Chondrocyte (in vitro differentiated cells): ENCODE measurements at places on chromosomes 2 and 18. TPM values are rescaled to one million over a fixed set of nuclear protein-coding genes. Genes with fewer than 3 reads are reported as not detected.
A peak's percentile ranks its signal among the peaks of the same experiment; 100 is the strongest.

GRCh38 chr2:19380532-19380931, 22.1 kb upstream of the OSR1 start:
- no peaks in the 10 kb centered on the region for H3K4me1 ChIP-seq
- DNase-seq, result no peak
- H3K4me3 ChIP-seq, result no peak overlapping the region
- peaks cover 2% of the 10 kb centered on the region for H3K27me3 ChIP-seq
- H3K36me3 ChIP-seq, result peaks cover 2% of the 10 kb centered on the region

DNA sequence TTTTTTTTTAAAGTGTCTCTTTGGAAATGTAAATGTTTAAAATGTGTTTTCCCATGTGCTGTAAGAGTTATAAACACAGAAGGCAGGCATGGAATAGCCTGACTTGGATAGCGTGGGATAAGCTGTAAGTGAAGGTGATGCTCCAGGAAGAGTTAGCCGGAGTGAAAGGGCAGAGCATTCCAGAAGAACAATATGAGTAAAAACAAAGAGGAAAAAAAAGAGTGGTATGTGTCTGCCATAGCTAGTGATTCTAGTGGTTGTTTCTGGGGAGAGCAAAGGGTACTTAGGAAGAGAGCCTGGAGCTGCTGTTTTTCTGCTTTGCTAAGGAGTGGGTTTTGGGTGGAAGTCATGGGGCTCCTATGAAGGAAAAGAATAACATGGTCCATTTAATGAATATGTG, 126.9 kb upstream of the DLGAP1 start:
- H3K4me3 ChIP-seq, result no peak overlapping the region
- DNase-seq, result no peak
- H3K36me3 ChIP-seq, result peaks cover 4% of the 10 kb centered on the region
- H3K27ac ChIP-seq, result no peak overlapping the region

- H3K4me1 ChIP-seq, result peaks cover 56% of the 10 kb centered on the region
- peaks cover 47% of the 10 kb centered on the region for H3K27me3 ChIP-seq
- peak overlapping the region; percentile 86 for H3K27ac ChIP-seq
- peak overlapping the region; percentile 94 for H3K4me3 ChIP-seq
- DNase-seq, result no peak
- H3K36me3 ChIP-seq, result peaks cover 14% of the 10 kb centered on the region
Observed at GRCh38 chr18:22170421-22171257, 1.2 kb downstream of the GATA6 start.

The ATRAID gene
- total RNA-seq, result 79.0 to 116 TPM (median 91.2 TPM) in 3 replicates

GRCh38 chr2:46213906-46214305, 83.3 kb upstream of the EPAS1 start:
- H3K27ac ChIP-seq, result no peak overlapping the region
- peaks cover 2% of the 10 kb centered on the region for H3K27me3 ChIP-seq
- H3K4me3 ChIP-seq, result no peak overlapping the region
- peaks cover 3% of the 10 kb centered on the region for H3K4me1 ChIP-seq
- no peak for DNase-seq

DNA sequence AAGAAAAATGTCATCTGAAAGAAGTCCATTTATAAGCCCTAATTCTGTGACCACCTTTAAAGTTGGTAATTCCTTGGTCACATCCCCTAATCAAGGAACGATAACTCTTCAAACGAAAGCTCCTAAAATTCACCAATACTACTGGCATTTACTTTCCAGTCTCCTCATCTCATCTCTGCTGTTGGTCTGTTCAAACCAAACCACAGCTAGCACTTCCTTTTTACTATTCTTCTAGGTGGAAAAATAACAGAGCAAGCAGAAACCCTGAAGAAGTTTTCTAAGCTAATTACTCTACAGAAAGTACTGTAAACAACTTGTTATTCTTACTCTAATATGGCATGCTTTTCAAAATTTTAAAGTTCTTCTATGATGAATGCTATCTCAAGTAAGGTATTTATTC, 21.6 kb downstream of the TIA1 start:
- H3K27me3 ChIP-seq, result no peaks in the 10 kb centered on the region
- DNase-seq, result no peak

- H3K4me3 ChIP-seq, result peak overlapping the region; percentile 77
- H3K36me3 ChIP-seq, result no peaks in the 10 kb centered on the region
- no peak for DNase-seq
- peaks cover 31% of the 10 kb centered on the region for H3K4me1 ChIP-seq
- no peak overlapping the region for H3K27ac ChIP-seq
Observed at GRCh38 chr18:46072376-46072867, 362 bp upstream of the PSTPIP2 start.

The RAB17 gene
- 0.25 to 0.95 TPM (median 0.68 TPM) in 3 replicates for total RNA-seq

GRCh38 chr2:19801367-19802080, 100.3 kb downstream of the TTC32 start:
- peak; percentile 98 for DNase-seq
- H3K27me3 ChIP-seq, result no peaks in the 10 kb centered on the region
- peaks cover 70% of the 10 kb centered on the region for H3K4me1 ChIP-seq
- H3K27ac ChIP-seq, result peak overlapping the region; percentile 89

DNA sequence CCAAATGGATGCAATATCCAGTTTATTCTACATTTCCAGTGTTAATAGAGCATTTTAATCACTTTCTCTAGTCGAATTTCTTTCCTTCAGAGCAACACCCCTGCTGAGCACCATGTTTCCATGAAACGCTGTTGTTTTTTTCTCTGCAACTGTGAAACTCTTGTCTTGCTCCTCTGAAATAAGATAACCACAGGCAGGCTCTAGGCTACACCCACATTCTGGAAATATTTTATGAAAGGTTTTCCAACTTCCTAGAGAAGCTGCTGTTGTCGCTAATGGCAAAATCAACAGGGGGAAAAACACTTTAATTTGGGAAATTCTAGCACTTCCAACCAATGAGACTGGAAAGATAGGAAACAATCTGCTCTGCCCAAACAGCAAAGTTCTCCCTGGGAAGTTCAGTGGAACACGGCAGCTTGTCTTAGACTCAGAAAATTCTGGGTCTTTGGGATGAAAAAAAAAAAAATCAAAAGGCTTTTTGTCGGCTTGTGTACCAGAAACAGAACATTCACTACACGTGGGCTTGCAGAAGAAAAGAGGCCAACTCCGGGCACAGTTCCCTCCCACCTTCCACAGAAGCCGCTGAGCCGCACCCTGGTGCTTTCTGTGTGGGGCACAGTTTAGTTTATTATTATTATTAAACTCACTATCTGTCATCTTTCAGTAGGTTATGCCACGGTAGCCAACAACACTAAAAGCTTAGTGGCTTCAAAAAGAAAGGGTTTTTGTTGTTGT, 98.7 kb downstream of the MMADHC start:
- H3K27ac ChIP-seq, result no peak overlapping the region
- H3K36me3 ChIP-seq, result no peaks in the 10 kb centered on the region
- DNase-seq, result no peak

The SP9 gene
- total RNA-seq, result not detected in 3 replicates

DNA sequence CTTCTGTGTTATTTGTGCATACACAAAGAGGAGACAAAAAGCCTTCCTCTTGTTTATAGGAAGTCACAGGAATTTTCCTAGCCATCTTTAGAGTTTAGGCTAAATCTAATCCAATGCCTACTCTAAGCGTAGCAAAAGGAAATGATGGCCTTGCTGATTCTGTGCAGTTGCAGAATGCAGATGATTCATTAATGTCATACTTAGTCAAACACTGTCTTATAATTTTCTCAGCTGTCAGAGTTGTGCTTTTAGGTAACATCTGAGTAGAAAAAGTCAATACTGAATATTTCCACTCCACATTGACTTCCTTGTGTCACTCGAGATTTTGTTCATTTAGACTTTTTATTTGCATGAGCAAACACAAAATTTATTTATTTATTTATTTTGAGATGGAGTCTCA, 157.9 kb upstream of the FOSL2 start:
- H3K27ac ChIP-seq, result no peak overlapping the region
- DNase-seq, result no peak
- H3K4me1 ChIP-seq, result peaks cover 42% of the 10 kb centered on the region
- no peak overlapping the region for H3K4me3 ChIP-seq
- H3K36me3 ChIP-seq, result peaks cover 1% of the 10 kb centered on the region

DNA sequence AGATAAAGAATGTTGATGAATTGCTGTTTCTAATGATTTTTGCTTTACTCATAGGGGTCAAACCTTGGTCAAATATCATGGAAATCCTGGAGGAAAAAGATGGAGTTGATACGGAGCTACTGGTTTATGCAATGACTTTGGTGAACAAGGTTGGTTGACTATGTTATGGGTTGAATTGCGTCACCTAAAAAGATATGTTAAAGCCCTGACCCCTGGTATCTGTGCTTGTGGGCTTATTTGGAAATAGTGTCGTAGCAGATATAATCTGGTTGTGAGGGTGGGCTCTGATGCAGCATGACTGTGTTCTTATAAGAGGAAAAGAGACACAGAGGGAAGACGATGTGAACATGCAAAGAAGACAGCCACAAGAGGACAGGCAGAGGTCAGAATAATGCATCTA, 226.2 kb downstream of the TPGS2 start:
- no peak overlapping the region for H3K4me3 ChIP-seq
- H3K36me3 ChIP-seq, result peaks cover 2% of the 10 kb centered on the region
- H3K4me1 ChIP-seq, result no peaks in the 10 kb centered on the region
- no peaks in the 10 kb centered on the region for H3K27me3 ChIP-seq

GRCh38 chr2:67773851-67774250, 289.0 kb downstream of the C1D start:
- no peaks in the 10 kb centered on the region for H3K4me1 ChIP-seq
- H3K27ac ChIP-seq, result no peak overlapping the region
- H3K4me3 ChIP-seq, result no peak overlapping the region

The GALM gene
- total RNA-seq, result 4.7 to 6.5 TPM (median 4.8 TPM) in 3 replicates

DNA sequence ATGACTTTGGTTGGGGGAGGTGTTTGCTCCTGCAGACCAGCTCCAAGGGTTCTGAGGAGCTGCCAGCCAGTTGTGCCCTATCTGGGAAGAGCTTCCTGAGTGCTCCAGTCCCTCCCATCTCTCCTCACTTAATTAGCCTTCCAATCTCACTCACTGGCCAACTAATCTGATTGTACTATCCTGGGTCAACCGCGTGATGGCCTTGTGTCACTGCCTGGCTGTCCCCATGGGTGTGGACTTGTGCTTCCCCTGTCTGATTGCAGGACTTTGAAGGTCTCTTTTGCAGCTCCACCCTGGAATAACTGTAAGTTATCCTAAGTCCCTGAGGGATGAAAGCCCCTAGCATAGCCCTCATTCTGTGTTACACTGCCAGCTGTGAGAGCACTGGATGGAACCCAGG, 65.0 kb downstream of the SLC4A5 start:
- no peak overlapping the region for H3K4me3 ChIP-seq
- no peaks in the 10 kb centered on the region for H3K4me1 ChIP-seq
- no peak for DNase-seq
- H3K27ac ChIP-seq, result no peak overlapping the region
- H3K27me3 ChIP-seq, result peaks cover 28% of the 10 kb centered on the region

The ECEL1 gene
- 0.12 to 0.53 TPM in 2 of 3 replicates, not detected in the other for total RNA-seq

The PARD3B gene
- total RNA-seq, result 24.3 to 39.6 TPM (median 24.9 TPM) in 3 replicates

GRCh38 chr2:73999881-74000597, 15.3 kb downstream of the TET3 start:
- no peaks in the 10 kb centered on the region for H3K36me3 ChIP-seq
- H3K4me1 ChIP-seq, result peaks cover 47% of the 10 kb centered on the region
- peak overlapping the region; percentile 39 for H3K4me3 ChIP-seq
- peak overlapping the region; percentile 86 for H3K27ac ChIP-seq
- peak; percentile 84 for DNase-seq
- no peaks in the 10 kb centered on the region for H3K27me3 ChIP-seq

- H3K27me3 ChIP-seq, result peaks cover 3% of the 10 kb centered on the region
- H3K36me3 ChIP-seq, result no peaks in the 10 kb centered on the region
- H3K27ac ChIP-seq, result peak overlapping the region; percentile 88
Observed at GRCh38 chr2:74391209-74391579, 11.1 kb upstream of the DCTN1 start.

GRCh38 chr2:11864724-11865123, 118.3 kb downstream of the LPIN1 start:
- peaks cover 4% of the 10 kb centered on the region for H3K27me3 ChIP-seq
- peaks cover 11% of the 10 kb centered on the region for H3K4me1 ChIP-seq
- no peak overlapping the region for H3K27ac ChIP-seq

DNA sequence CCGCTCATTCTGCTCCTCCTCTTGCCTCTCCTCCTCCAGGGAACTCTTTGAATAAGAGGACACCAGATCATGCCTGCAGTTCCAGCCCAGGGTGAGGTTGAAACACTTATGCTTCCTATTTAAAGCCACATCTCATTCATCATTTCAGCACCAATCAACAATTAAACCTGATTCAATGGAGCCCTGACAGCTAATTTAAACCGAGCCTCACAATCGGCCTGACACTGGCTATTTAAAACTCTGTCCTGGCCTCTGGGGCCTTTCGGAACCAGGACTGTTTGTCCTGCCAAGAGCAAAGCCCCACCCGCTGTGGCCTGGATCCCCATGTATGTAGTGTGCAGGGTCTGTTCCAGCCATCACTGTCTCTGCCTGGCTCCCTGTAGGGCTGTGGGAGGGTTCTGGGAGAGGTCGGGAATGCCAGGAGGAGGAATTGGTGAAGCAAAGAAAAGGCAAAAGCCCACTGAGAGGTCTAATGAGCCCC, 97.4 kb downstream of the MCFD2 start:
- peaks cover 1% of the 10 kb centered on the region for H3K36me3 ChIP-seq
- no peaks in the 10 kb centered on the region for H3K27me3 ChIP-seq
- H3K4me3 ChIP-seq, result no peak overlapping the region

GRCh38 chr2:7047661-7048060, 130.4 kb downstream of the RNF144A start:
- H3K36me3 ChIP-seq, result peaks cover 4% of the 10 kb centered on the region

The ALPP gene
- not detected in 3 replicates for total RNA-seq

- H3K4me3 ChIP-seq, result no peak overlapping the region
- H3K27me3 ChIP-seq, result no peaks in the 10 kb centered on the region
- no peaks in the 10 kb centered on the region for H3K4me1 ChIP-seq
- H3K36me3 ChIP-seq, result no peaks in the 10 kb centered on the region
- no peak for DNase-seq
Observed at GRCh38 chr2:156704617-156705016, 268.4 kb downstream of the GPD2 start.

GRCh38 chr2:39641635-39642034, 24.1 kb upstream of the TMEM178A start:
- no peaks in the 10 kb centered on the region for H3K27me3 ChIP-seq
- no peaks in the 10 kb centered on the region for H3K36me3 ChIP-seq
- no peak overlapping the region for H3K27ac ChIP-seq
- no peak for DNase-seq
- H3K4me3 ChIP-seq, result no peak overlapping the region
- peaks cover 11% of the 10 kb centered on the region for H3K4me1 ChIP-seq

The STK25 gene
- total RNA-seq, result 158 to 174 TPM (median 169 TPM) in 3 replicates

DNA sequence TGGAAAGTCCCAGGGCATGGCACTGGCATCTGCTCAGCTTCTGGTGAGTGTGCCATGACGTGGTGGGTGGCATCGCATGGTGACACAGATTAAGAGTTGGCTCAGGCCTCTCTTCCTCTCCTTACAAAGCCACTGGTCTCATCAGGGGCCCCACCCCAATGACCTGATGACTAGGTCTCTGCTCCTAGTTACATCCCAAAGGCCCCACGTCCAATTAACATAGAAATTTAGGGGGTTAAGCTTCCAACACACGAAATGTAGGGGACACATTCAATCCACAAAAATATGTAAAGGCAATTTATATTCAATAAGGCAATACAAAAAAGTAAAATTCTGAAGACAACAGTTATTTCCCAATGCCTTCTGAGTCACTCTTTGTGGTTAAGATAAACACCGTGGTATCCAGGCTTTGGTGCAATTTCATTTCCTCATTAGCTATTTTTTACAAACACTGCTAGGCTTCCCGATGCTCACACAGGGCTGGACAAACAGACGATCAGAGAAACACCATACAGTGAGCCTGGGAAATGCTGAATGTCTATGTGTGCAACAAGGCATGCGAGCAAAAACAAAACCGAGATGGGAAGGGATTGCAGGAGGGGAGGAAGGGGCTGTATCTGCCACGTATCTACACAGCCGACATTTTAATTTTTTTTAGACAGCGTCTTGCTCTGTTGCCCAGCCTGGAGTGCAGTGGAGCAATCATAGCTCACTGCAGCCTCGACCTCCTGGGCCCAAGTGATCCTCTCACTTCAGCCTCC, 67.2 kb downstream of the MBP start:
- no peak for DNase-seq
- no peaks in the 10 kb centered on the region for H3K27me3 ChIP-seq
- H3K36me3 ChIP-seq, result peaks cover 3% of the 10 kb centered on the region
- H3K27ac ChIP-seq, result peak overlapping the region; percentile 55
